Stimulated activated CD8-positive, alpha-beta memory T cell treated with anti-CD3 and anti-CD28 coated beads, Interleukin-7, amount 100 ng/mL, for 48 hours (primary cell): ENCODE measurements at places on chromosomes 13 and 19.
A peak's percentile ranks its signal among the peaks of the same experiment; 100 is the strongest.

DNA sequence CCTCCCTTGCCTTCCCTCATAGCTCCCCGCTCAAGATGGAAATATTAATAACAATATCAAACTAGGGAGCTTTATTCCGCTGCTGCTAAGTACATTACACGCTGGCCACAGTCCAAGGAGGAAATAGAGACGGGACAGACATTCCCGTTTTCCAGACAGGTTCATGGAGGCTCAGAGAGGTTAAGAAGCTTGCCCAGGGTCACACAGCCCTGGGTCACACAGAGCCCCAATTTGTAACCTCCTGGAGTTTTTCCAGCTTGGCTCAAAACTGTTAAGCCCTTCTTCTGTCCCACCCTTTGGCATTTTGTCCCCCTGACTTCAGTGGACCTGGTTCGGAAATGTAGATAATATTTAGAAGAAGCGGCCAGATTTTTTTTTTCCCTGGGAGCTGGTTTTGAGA, 2.0 kb downstream of the BICRA start:
- no peak for DNase-seq

DNA sequence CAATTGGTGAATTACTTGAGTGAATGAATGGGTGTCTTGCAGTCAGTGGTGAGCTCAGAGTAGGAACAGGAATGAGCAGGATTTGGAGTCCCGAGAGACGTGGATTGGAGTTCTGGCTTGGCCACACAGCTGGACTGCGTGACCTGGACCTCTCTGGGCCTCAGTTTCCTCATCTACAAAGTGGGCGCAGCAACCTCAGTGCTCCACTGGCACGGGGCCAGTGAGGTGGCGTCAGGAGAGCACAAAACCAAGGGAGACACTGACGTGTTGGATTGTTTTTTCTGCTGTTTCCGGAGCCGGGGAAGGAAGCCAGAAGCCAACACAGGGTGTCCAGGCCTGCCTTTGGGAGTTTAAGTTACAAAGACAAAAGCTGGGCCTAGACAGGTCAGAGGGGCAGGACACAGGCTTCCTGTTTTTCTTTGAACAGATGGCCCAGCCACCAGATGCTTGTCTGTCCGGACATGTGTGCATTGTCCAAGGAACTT, 6.5 kb upstream of the DOCK6 start:
- no peak for DNase-seq

DNA sequence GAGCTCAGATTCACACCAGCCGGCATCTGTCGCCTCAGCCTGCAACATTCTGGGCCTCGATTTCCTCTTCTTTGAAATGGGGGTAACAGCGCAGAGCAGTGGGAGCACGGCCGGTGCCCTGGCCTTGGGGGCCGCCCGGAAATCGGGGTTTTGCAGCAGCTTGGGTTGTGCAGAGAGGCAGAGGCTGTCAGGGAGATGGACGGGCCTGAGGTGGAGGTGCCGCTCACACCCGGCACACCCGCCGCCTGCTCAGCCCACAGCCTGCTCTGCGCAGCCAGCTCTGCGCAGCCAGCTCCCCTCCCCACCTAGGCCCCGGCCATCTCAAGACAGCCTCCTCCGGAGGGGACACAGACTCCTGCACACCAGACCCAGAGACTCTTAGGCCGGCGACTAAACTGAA, 10.6 kb downstream of the KLF2 start:
- DNase-seq, result no peak

DNA sequence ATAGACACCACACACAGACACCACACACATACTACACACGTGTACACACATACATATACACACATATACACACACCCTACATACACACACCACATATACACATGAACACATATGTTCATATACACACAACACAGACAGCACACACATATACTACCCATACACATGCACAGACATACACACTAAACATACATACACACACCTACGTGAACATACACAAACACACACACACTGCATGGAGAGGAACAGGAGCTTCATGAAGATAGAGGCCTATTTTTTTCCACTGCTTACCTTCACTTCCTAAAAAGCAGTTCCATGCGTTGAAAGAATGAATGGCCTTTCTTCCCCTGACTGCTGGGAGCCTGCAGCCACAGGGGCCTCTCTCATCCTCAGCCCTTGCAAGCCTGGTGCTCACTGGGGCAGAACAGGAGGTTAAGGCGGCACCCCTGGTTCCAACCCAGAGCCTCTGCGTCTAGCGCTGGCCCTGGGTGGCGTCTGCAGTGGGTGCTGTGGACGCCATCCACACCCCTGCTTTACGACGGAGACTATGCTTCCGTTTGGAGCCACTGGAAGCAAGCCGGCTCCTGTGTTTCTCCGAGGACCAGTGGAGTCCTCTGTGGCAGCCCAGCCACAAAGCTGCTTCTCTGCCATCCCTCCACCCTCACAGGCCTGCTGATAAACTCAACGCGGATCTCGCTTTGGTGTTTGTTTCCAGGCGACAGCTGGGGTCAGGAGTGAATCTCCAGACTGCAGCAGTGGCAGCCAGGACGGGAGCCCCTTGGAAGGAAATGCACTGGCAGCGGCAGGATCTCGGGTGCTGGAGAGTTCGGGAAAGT, 1.9 kb upstream of the RASA3 start:
- no peak for DNase-seq

GRCh38 chr19:52533901-52534300, 6.4 kb downstream of the ZNF808 start:
- no peak for DNase-seq

- no peak for DNase-seq
These were observed 14.3 kb downstream of the IER2 start for GRCh38 chr19:13164343-13165161.

- DNase-seq, result no peak
These were observed 232.6 kb downstream of the EFNB2 start for GRCh38 chr13:106302843-106303242.

DNA sequence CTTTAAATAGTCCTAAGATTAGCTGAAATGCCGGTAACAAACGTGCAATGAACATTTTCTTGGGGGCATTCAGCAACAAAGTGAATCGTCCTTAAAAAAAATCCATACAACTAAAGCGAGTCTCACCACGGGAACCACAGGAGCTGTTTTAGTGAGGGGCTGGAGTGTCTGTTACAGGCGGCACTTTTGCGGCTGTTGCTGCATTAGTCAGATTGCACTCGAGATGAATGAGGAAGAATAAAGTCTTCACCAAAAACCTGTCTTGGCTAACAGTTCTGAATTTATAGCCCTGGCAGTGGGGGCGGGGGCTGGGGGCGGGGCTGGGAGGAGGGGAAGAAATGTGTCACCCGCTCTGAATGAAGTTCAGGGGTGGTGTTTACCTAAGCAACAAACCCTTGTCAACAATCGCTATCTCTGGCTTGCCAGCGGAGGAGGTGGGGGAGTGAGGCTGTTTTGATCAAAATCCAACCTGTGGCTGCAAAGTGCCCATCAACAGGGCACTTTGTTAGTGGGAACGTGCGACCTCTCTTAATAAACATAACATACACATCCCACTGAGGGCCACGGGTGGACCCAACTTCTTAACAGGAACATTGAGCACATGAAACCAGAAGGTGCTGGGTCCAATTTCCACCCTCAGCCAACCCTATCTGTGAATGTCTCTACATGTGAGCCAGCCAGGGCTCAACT, 44.5 kb downstream of the RFX2 start:
- peak; percentile 45 for DNase-seq

DNA sequence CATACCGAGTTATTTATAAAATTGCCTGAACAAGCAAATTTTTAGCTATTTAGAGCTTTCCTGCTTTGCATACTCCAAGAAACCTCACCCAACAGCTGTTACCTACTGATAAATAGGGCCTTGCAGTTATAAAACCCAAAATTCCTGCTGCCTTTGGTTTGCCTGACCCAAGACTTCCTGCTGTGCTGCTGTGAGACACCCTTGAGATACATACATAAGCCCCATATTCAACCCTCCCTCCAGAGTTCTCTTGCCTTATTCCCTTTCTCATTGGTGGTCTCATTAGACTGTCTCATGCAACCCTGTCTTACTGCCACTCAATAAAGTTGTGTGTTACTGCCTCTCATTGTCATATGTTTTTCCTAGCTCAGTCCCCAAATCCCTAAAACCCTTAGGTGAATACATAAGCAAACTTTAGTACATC, 677.6 kb downstream of the UQCRFS1 start:
- no peak for DNase-seq

DNA sequence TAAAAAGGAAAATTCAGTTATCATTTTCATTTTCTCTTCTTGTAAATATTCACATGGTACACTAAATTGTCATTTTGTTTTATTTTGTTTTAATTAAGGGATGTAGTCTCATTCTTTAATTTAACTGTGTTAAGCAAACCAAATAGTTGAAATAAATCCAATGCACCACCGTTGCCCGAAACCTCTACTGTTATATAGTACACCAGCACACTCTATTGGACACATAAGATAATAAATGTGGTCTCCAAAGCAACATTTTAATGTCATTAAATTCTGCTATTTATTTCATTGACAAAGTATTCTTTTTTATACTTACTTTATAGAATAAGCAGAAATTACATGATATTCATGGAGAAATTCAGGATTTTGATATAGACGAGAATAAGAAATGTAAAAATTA, 156.4 kb upstream of the FREM2 start:
- DNase-seq, result no peak

DNA sequence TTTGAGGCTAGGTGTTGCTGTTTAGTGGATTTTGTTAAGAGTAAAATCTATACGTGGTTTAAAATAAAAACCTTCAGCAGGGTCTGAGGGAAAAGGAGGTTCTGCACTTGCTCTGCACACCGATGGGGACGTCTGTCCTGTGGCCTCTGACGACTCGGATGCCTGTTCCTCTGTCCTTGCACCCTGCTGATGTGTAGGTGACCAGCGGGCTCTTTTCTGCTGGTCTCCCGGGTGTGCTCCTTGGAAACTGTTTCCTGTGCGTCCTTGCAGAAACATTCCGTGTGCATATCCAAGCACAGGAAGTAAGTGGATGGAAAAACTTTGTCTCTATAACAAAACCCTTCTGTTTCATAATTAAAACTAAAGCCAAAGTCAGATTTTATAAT, 3.8 kb downstream of the ATP4B start:
- no peak for DNase-seq

DNA sequence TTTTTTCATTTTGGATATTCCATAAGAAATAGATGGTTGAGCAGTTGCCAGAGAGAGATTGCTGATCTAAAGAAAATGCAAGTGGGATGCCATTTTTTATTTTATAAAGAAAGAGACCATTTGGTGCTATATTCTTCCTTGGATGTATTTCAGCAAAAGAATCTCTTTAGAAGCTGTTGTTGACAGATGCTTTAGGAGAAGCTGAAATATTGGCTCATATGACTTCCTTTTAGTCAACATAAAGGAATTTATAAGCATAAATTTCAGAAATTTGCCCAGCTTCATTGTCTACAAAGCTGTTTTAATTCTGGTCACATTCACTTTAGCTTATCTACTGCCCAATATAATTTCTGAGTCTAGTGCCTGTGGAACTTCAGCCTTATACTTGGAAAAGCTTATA, 36.9 kb downstream of the POLR1D start:
- no peak for DNase-seq

DNA sequence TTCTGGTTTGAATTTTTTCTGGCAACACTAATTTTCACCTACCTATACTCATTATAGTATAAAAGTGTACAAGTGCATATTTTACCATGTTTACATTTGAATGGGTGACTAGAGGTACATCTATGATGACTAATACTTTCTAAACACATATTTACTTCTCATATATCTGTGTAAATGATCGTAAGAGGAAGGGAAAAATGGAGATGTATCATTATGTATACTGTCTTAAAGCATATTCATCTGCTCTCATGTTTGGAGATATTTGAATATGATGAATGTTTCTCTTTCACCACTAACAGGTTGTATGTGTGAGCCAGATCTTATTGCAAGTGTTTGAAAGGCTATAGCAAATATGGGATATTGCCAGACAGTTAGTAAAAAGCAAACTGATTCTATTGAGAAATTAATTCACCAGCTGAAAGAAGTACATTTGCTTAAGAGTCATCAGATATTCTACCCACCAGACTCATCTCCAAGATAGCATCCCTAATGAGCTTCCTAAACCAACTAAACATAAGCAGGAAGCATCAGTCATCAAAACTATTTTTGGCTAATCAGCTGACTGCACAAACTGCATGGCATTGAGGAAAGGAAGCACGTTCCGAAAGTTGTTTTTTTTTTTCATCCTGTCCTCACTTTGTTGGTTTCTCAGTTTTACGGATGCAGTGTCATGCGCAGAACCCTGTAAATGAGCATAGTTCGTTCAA, 738.2 kb downstream of the GPC5 start:
- no peak for DNase-seq

DNA sequence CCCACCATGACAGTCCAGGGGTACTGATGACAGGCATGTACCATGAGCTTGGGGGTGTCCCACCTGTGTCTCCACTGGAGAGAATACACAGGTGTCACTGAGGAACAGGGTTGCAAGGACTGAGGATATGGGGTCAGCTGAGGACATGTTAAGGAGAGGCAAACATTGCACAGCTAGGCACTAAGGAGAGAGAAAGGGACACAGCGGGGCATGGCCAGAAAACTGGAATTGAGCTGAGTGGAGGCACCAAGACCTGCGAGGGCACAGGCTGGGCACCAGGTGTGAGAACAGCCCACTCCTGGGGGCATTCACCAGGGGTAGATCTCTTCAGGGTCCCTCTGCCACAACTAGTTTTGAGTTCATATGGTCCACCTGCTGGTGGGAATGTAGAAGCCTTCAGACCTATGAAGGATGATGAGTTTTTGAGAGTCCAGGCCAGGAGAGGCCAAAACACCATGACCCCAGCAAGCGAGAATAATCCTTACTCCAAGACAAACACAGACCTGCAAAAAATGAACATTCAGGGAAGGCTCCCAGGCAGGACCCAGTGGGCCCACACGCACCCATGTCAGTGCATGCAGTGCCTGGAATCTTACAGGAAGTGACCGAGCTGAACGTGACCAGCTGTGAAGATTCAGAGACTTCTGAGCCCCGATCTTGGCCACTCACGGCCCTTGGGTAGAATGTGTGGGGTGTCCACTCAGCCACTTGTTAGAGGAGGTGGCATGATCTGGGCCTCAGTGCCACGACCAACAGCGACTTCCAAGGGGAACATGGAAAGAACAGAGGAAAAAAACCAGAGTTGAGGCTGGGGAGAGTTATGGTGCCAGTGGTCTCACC, 1.4 kb upstream of the ZNF584 start:
- DNase-seq, result no peak

DNA sequence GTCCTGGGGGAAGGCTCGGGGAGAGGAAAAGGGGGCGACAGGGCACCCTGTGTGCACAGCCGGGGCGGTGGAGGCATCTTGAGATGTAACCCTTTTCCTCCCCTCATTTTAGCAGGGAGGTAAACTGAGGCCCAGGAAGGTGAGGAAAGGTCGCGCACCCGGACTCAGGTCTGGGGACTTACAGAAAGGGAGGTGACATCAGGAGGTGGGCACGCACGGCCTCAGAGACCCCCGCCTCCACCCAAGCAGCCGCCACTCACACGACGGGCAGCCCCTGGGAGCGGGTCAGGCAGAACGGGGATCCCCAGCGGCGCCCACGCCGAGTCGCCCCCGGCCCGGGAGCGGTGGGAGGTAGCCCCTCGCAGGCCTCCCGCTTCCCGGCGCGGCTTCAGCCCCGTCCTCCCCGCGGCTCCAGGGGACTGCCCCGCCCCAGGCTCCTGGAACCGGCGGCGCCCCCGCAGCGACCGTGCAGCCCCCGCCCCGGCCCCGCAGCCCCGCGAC, 477 bp downstream of the PIP5K1C start:
- no peak for DNase-seq
